NCI-H345 (cell line): ENCODE measurements at places on chromosomes 7 and 10.

DNA sequence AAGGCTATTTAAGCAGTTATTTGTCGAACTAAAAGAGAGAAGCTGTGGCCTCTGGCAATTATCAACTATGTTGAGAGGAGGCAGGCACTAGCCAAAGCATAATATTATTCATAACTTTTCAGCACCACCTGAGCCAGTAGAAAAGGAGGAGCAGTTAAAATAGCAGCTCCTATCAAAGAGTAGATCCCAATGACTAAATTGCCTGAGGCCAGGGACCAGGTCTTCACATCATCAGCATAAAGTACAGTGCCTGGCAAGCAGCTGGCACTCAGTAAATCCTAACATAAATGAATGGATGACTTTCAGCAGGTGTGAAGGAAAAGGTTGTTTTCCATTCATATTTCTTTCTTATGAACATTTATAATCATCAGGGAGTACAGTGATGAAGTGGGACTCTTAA lies 309.0 kb upstream of the IMMP2L start:
- DNase-seq, result no peak

DNA sequence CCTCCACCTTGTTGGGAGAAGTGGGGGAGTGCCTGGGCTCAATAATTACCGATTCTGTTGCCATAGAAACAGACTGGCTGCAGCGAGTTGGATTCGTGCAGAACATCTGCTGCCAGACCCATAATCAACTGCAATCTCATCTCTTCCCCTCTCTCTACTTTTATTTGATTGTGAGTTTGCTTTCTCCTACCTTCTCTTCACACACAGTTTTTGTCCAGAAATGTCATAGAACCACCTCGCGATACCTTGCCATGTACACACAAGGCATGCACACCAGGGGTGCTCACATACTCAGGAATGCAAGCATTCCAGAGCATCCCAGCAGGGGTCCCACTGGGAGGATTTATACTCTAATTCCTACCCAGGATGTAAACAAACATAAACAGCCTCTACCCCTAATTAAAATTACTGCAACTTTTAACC lies 262.2 kb upstream of the AOAH start:
- peak; percentile 65 for DNase-seq

GRCh38 chr7:85781606-85782005 lies 594.8 kb upstream of the SEMA3D start:
- no peak for DNase-seq

DNA sequence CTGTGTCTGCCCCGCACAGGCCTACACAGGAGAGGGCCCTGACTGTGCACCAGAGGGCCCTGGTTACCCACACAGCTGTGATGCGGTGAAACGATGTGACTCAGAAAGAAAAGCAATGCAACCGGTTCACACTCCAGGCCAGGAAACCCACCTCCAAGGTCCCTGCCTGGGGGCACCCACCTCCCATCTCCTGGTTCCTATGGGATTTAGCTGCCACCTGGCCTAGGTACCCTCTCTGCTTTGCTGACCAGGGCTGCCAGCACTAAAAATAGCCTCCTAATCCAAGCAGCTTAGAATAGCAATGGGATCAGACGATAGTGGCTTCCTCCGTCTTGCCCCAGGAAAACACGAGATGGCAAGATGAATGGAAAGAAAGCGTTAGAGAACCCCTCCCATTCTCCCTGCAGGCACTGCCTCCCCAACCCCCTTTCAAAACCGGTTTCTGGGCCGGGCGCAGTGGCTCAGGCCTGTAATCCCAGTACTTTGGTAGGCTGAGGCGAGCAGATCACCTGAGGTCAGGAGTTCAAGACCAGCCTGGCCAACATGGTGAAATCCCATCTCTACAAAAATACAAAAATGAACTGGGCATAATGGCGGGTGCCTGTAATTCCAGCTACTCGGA lies 12.4 kb downstream of the RBP3 start:
- DNase-seq, result no peak

- DNase-seq, result no peak
Measured at GRCh38 chr10:37854626-37855025, 2.8 kb downstream of the ZNF248 start.

- no peak for DNase-seq
Measured at GRCh38 chr10:43820663-43821062, 172.0 kb upstream of the ZNF32 start.

- no peak for DNase-seq
Measured at GRCh38 chr7:21926448-21926847, 19.3 kb downstream of the CDCA7L start.

DNA sequence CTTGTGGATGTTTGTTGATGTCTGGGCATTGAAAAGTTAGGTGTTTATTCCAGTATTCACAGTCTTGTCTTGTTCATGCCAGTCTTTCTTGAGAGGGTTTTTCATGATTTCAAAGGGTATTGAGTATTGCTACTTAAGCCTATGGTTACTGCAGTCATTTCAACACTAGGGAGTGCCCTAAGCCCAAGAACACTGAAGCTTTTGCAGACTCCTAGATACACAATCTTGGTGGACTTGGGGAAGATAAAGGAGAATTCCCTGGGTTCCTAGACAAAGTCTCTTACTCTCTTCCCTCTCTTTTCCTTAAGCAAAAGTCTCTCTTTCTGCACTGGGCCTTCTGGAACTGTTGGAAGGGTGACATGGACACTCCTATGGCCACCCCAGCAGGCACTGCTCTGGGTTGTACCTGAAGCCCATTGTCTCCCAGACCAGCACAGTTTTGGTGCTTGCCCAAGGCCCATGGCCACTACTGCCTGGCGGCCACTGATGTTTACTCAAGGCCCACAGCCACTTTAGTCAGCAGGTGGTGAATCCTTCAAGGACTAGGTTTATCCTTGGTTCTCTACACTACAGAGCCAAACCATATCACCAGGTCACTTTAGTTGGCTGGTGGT lies 24.9 kb downstream of the SAMD9 start:
- no peak for DNase-seq

DNA sequence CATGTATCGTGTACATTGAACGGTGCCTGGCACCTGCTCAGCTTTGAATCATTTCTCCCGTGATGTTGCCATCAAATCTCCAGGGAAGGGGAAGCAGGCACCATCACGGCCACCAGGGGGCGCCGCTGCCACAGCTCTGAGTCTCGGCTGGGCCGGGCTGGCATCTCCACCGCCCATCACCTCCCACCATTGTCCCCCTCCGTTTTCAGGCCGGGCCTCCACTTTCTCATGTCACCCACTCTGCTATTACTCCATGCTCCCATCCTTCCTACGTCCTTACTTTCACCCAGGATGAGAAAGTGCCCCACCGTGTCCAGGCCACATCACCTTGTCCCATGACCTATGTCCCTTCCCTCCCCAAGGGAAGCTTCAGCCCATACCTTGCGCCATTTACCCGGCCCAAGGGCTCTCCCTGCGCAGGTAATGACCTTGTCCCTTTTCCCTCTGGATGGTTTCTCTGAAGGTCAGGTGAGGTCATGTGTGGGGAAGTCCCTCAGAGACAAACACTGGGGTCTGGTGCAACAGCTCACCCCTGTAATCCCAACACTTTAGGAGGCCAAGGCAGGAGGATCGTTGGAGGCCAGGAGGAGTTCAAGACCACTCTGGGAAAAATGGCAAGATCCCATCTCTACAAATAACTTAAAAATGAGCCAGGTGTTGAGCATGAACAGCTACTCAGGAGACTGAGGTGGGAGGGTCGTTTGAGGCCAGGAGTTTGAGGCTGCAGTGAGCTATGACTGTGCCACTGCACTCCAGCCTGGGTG lies 31.8 kb upstream of the OCM2 start:
- peak; percentile 81 for DNase-seq
